ENCODE measurements at places on chromosomes 2 and 18.

DNA sequence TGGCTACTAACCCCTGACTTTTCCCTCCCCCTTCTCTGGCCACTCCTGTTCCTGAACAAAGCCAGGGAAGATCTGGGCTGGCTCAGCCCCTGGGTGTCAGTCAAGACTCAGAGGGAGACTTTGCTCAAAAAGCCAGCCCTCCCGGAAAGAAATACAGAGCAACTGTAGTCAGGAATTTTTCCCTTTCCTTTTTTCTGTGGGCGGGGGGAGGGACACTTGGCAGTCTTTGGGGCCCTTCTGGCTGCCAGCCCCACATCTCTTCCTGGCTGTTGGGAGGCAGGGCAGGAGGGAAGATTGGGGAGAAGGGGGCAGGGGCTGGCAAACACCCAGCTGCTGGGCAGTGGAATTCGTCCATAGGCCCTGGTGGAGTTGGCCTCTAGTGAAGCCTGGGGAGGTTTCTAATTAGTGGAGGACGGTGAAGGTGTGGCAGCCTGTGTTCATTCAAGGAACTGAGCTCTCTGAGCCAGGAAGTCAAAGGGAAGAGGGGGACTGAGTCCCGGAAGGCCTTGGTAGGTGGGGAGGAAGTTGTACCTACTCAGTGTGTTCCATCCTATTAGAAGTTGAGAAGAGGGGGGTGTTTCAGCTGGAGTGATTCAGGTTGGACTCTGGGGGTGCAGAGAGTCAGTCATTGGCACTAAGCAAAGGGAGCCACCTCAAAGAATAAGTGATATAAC is 10.9 kb downstream of the IGFBP2 start:
- peak; percentile 50 for DNase-seq

GRCh38 chr2:48006094-48006493 is 99.8 kb upstream of the FBXO11 start:
- DNase-seq: no peak

DNA sequence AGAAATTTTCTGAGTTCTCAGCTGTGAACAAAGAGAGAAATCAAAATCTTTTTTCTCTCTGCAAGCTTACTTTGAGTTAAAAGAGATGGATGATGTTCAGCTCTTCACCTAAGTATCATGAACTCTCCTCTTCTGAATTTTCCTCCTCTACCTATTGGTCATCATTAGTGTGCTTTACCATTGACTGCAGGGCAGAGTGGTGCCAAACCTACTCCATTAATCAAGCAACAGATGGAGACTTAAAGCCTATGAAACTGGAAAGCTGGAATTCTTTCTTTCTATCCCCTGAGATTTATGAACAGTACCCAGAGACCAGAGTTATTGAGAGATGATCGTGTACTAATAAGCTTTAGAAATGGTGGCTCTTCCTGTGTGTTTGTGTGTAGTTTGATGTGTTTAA is 31.3 kb upstream of the LINC00305 start:
- no peak for DNase-seq

DNA sequence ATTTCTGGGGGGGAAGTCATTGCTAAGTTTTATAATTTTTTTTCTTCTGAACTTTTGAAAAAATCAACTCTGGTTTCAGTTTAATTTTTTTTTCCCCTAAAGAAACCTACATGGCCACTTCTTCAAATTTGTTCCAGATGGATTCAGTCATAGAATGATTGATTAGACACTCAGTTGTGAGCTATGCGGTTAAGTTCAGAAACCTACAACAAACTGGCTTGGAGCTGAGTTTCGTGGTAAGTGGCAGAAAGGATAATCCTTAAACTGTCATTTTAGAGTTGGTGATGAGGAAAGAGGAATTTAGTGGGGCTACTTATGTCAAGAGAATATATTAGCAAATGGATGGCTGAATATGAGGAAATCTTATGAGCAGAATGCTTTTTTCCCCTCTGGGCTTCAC is 23.7 kb downstream of the EFEMP1 start:
- DNase-seq: no peak

GRCh38 chr2:191740759-191741158 is 62.8 kb downstream of the NABP1 start:
- DNase-seq: no peak

GRCh38 chr2:609449-609848 is 67.8 kb downstream of the TMEM18 start:
- no peak for DNase-seq

DNA sequence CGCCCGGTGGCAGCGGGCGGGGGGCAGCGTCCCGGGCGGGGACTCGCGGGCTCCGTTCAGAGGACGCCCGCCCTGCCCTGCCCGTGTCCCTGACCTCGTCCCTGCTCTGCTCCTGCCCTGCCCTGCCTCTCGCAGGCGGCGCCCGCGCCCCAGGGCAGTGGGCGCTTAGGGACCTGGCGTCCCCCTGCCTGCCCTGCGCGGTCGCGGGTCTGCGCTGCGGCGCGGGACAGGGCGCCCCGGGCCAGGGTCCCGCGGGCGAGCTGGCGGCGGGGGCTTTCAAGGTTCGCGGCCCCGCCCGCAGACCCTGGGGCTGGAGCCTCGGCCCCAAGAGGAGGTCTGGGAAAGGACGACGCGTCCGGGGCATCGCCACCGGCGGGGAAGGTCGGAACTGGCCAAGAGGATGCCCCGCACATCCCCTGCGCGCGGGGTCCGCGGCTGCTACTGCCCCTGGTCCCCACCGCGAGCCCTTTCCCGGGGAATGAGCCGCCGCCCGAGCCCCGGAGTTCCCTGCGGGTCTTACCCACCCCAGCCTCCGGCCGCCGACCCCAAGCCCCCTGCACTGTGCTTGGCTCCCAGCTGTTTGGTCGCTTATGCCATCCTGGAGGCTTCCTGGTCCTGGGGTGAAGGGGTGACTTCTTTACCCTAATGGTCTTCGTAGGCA is 679 bp downstream of the RNF144A start:
- no peak for DNase-seq

- DNase-seq: no peak
Observed at GRCh38 chr2:239554766-239555570, 154.1 kb upstream of the HDAC4 start.

DNA sequence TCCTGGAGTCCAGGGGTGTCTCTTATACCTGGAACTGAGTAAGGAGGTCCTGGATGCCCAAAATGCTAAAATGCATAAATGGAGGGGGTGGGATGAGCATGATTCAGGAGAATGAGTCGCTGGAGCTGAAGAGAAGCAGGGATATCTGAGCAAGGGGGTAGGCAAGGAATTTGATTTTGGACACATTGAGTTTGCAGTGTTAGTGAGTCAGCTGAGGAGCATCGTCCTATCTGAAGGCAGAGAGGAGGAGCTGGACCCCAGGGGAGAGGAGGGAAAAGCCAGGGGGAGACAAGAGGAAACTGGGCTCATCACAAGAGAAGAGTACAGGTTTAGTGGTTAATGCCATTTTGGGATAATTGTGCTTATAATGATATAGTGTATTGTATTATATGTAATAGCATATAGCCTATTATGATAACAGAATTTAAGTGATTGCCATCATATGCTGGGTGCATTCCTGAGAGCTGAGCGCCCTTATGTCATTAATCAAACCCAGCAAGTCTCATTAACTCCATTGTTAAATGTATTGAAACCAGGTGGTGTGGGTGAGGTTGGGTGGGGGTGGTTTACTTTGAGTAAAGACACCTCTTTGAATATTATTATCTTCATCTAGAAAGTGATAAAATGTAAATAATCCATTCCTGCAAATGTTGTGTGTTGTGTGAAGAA is 12.4 kb downstream of the EHD3 start:
- DNase-seq: no peak

DNA sequence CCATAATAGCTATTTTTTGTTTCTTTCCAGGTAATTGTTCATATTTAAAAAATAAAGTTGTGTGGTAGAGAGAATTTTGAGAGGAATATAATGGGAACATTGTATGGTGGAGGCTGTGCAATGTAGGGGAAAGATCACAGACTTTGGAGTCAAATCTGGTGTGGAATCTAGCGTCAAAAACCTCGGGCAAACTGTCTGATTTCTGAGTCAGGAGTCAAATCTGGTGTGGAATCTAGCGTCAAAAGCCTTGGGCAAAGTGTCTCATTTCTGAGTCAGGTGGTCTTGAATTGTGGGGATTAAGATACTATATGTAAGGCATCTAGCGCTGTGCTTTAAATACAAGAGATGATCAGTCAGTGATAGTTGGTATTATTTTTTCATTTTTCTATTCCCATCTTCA is 5.1 kb downstream of the PTPN4 start:
- no peak for DNase-seq

- no peak for DNase-seq
Observed at GRCh38 chr2:60104514-60105505, 448.6 kb downstream of the BCL11A start.

DNA sequence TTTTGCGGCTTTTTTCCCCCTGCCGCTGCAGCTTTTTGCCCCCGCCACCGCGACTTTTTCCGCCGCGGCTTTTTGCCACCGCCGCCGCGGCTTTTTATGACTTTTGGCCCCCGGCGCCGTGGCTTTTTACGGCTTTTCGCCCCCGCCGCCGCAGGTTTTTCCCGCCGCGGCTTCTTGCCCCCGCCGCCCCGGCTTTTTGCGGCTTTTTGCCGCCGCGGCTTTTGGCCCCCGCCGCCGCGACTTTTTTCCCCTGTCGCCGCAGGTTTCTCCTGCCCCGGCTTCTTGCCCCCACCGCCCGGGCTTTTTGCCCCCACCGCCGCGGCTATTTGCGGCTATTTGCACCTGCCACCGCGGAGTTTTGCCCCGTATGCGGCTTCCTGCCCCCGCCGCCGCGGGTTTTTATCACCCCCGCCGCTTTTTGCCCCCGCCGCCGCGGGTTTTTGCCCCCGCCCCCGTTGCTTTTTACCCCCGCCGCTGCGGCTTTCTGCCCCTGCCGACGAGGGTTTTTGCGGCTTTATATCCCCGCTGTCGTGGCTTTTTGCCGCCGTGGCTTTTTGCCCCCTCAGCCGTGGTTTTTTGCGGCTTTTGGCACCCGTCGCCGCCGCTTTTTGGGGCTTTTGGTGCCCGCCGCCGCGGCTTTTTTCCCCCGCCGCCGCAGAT is 2750.9 kb downstream of the RPIA start:
- DNase-seq: peak; percentile 1

- no peak for DNase-seq
Observed at GRCh38 chr2:54725343-54726099, 2.1 kb downstream of the EML6 start.

- no peak for DNase-seq
Observed at GRCh38 chr18:73719611-73720010, 428.0 kb downstream of the FBXO15 start.

DNA sequence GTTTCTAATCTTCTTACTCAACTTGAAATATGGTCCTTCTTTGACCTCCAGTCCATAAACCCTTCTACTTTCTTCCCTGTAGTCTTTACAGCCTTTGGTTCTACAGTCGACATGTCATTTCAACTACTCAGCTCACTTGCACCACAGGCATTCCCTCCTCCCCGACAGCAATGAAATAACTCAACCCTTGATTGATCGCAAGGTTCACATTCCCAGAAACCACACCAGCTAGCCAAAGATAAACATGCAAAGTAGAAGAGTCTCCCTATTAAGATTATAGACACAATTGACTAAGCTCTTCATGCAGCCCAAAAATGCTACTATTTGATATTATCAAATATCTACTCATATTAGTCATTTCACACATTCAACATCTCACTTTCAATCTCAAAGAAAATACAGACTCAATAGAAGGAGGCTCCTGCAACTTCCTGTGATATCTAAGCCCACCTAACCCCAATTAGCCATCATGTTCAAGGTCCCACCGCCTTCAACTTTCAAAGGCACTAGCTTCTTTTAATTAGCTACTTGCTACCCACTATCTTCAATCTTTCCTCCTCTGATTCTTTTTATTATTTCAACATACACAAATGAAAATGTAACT is 50.8 kb downstream of the RTTN start:
- no peak for DNase-seq

DNA sequence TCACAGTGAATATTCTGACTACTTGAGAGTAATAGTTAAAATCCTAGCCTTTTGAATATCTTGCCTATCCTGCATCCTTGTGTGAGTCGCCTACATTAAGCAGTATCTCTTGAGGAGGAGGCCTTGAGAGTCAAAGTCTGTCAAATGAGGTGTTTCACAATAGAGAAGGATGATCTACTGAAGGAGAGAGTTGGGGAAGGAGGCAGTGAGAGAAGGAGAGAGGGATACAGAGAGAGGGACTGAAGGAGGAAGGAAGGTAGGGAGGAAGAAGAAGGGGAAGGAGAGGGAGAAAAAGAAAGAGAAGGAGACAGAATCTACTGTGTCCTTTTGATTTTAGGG is 123.6 kb upstream of the CYP26B1 start:
- peak; percentile 30 for DNase-seq

DNA sequence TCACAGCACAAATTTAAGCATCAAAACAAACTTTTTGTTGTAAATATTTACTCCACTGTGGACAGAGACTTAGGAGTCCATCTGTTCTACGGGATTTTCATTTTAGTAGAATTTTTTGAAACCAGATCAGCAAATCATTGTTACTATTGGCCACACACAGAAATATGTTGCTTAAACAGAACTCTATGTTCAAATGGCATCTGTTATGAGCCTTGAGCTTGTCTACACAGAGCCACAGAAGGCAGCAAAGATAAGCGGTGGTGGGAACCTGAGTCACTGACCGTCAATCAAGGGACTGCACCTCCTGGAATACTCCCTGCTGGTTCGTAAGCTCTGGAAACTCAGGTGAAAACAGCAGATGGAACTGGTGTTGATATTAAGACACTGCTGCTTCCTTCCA is 156.8 kb downstream of the TMEM200C start:
- DNase-seq: no peak

DNA sequence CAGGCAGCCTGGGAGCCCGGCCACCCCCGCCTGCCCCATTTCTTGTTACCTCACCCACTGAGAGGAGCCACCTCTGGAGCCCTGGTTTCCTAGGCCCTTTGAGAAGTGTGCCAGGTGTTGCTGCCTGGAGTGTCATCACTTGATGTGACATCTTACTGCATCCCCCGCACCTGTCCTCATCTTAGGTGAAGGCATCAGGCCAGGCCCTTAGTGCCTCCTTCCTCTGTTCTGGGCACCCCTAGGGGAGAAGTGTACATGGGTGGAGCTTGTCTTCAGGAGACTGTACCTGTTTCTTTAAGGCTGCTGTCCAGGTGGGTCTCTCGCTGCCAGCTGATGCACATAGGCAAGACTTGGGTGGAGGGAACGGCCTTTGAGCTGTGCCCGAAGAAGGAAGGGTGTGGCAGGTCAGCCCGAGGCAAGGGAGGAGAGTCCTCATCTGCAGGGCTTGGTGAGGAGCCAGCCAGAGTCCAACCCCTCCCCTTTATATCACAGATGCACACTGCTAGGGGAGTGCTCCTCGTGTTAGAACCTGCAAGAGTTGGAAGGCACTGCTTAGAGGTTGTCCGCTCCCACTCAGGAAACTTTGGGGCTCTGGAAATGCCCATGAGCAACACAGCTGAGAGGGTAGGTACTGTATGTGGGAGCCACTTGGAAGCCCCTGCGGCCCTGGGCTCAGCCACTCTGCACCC is 45.9 kb downstream of the NCK2 start:
- DNase-seq: no peak

GRCh38 chr2:54966837-54967236 is 83.4 kb downstream of the RTN4 start:
- no peak for DNase-seq

DNA sequence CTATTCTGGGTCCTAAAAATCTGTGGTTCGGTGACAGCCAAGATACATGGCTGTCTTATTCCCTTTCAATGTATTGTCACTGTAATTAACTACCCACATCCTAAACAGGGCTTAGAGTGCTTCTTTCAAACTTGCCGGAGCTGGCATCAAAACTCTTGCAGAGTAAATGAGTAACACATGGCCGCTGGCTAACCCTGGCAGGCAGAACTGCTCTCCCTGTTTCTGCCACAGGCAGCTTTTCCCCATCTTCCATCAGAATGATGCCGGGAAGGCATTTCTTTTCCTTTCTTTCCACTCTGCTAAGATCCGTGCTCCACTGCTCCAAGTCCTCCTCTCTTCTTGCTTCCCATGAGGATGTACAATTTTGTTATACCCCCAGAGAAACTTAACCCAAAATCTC is 54.8 kb upstream of the PTPRM start:
- no peak for DNase-seq
